ENCODE measurements at places on chromosomes 2 and 18. TPM values are rescaled to one million over a fixed set of nuclear protein-coding genes. Genes with fewer than 3 reads are reported as not detected.
A peak's percentile ranks its signal among the peaks of the same experiment; 100 is the strongest.

GRCh38 chr2:190722835-190723234 is 74.0 kb downstream of the NAB1 start:
- DNase-seq, result no peak

- peak; percentile 95 for DNase-seq
These were observed 523.8 kb upstream of the TNP1 start for GRCh38 chr2:217383620-217384019.

- no peak for DNase-seq
These were observed 23.0 kb upstream of the ARHGEF4 start for GRCh38 chr2:130813722-130814121.

C1QL2 gene
- polyA plus RNA-seq, result not detected

- DNase-seq, result no peak
These were observed 697 bp downstream of the KCMF1 start for GRCh38 chr2:84971510-84972206.
